ENCODE measurements at places on chromosomes 5 and 9.

DNA sequence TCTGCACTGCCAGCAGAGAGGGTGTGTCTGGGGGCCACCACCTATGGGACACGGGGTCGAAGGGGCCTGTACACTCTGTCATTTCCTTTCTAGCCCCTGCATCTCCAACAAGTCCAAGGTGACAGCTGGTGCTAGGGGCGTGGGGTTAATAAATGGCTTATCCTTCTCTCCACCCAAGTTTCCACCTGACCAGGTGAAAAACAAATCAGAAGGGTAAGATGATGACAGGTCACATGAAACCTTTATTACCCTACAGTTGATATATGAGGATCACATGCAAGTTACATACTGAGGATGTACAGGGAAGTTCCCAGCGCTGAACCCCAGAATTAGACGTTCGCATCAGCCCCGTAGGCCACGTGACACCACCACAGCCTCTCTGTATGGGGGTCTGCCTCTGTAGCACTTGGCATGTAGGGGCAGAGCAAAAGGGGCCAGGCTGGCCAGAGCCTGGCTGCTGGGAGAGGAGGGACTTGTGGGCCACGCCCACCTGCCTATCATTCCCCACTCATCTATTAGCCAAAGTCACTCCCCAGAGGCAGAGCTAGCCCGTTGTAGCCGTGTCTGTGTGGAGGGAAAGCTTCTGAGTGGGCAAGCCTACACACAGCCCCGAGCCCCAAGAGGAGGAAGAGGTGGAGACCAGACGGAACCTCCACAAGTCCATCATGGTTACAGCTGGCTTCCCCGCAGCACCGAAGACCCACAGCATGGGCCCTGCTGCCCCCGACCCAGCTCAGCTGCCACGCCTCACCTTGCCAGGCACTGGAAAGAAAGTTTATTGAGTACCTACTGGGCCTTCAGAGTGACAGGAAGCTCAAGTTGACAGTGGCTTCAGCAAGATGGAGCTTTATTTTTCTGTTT lies 2.2 kb downstream of the TMEM141 start:
- DNase-seq: no peak

DNA sequence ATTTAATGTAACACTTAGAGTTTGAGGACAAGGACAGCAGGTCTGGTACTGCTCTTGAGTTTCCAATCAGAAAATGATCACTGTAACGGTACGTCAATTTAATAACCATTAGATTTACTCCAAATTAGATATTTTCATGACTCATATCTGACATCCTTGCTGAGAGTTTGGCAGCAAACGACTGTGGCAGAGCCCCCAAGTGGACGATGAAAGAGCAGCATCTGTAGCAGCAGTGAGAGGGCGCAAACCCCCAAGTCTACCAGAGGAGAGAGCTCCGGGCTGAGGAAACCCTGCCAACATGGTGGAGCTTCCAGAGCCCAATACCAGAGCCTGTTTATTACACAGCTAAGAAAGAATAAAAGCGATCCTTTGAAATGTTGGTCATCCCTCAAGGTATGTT lies 73.2 kb upstream of the EPB41L4A start:
- peak; percentile 69 for DNase-seq

DNA sequence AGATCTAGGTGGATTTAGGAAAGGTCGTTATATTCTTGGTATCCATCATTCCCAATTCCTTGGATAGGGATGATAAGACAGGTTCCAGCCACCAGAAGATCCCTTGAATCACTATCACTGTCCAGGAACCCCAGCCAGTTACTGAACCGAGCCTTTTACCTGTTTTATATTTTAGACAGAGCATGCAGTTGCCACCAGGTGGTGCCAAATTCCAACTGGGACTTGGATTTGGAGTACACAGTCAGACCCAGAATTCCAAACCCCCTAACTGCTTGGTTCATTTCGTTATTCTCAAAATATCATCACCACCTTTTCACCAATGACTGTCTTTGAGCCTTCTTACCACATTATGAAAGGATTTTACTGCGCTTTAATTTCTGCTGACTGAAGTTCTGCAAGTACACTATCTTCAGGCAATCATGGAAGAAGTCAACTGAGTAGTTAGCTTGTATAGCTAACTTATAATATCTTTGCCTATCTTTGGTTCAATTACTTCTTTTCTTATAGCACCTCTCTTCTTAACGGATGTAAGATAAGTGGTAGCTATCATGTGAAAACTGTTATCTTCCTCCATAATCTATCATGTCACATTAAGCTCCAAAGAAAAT lies 191.8 kb downstream of the PRR16 start:
- peak; percentile 8 for DNase-seq

- DNase-seq: no peak
These were observed 6.3 kb downstream of the PRR7 start for GRCh38 chr5:177452688-177453638.

DNA sequence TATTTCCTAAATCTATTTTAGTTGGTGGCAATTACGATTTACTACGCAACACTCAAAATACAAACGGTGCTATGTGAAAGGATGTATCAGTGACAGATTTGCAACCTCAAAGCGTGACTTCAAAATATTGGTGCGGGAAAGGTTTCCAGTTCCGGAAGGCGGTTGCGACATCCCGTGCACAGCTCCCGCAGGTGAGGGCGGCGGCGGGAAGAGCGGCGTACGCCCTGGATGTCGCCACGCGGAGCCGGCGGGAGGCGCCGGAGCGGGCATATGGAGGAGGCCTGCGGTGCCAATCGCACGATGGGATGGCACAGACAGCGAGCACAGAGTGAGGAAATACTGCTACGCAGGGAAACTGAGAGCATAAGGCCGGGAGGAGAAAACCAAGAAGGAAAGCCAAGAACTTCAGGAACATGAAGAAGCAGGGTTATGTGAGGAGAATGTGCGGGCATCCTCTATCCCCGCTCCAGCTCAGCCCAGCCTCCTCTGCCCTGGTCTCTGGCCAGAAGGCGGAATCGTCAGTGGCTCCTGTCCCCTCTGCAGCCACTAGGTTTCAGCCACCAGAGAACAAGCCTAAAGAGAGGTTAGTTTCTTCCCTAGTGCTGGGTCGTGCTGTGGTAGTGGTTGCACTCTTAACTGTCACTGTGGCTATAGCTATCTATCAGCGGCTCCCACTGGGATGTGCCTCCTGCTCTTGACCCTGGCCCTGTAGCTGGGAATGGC lies 378.1 kb upstream of the TLE4 start:
- no peak for DNase-seq
